ENCODE measurements at places on chromosomes 3 and 15.

GRCh38 chr3:20809356-20809755, 623.4 kb upstream of the SGO1 start:
- no peak for DNase-seq

DNA sequence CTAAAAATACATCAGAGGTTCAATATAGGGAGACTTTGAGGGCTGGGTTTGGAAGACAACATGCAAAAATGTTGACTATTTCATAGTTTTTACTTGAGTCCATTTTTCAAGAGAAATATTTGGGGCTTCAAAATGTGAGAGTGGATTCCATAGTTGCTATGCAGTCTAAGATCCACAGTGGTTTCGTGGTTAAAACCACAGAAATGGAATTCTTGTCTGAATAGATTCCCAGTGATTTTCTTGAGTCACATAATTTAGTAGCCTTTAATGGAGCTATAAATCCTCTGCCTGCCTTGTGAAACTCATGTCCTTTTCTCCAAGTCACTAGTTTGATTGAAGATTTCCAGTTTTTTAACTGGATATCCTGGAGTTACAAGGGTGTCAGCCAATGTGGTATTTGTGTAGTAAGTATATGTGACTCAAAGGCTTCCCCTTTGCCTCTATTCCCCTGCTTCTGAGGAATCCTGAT, 94.7 kb upstream of the RBMS3 start:
- DNase-seq, result no peak

DNA sequence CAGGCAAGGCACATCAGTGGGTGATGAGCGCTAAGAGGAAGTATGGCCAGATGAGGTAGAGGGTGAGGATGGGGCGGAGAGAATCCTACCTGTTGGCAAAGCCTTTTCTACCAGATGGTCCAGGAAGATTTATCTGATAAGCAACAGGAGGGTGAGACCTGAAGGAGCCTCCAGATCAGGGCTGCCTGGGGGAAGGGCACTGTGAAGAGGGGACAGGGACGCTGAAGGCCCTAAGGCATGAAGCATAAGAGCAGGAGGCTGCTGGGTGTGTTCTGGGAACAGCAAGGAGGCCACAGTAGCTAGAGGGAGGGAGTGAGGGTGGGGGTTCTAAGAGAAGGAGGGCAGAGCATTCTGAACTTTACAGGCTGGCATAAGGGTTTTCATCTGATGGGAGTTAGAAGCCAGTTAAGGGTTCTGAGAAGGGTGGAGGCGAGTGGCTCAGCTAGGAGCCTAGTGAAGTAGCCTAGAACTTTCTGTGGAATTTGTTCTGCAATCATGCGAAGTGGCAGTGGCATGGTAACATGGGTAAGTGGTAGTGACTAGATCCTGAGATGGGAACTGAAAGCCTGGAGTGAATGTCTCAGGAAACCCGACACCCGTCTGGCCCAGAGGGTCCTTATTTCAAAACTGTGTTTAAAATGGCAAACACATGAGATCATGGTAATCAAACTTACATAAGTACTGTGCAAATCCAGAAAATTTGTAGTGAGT, 29.9 kb downstream of the CGNL1 start:
- DNase-seq, result no peak

DNA sequence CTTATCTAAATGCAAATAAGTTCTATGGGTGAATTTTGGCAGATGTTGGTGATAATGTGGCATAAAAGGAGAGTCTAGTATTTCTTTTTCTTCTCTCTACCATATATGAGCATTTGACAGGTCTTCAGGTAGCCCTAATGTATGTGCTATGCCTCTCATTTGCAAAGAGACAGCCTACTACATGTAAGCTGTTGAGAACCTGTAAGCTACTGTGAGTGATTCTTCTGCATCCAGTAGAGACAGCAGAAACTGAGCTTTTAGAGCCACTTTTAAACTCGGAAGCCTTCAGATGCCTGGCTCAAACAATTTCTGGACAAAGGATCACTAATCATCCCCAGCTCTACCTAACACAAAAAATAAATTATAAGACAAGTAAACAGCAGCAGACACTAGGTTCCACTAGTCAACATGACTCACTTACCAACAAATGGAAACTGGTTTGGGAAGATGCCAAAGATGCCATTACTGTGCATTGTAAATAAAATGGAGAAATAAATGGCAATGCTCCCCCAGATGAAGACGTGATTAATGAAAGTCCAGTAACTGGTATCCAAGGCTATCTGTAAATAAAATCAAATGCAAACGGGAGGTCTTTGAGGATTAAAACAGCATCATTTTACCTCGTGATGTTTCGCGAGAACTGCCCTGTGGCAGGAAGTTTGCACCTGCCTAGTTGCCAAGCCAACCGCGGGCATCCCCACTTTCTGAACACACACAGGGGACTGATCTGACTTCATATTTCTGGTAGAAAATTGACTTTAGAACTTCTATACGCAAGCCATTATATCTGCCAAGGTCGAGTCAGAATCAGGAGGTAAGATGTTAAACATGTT, 245.3 kb downstream of the DTWD1 start:
- no peak for DNase-seq

DNA sequence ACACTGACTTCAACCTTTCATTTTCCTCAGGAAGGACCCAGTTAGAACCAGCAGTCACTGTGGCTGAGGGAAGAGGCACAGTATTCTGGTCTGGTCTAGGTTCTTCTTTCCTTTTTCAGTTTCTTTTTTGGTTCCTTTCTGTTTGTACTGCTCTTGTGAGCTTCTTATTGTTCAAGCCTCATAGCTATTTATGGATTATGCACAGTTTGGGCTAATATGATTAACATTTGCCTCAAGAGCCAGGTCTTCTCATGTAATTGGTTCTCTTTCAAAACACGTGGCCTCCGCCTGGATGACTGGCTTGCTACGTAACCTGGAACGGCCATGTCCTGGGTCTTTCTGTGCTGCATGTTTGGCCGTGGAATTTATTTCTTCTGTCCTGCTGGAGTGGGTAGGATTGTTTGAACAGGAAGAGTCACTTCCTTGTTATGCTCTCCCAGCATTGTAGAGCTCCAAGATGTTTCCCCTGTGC, 43.3 kb downstream of the RBMS3 start:
- DNase-seq, result no peak

DNA sequence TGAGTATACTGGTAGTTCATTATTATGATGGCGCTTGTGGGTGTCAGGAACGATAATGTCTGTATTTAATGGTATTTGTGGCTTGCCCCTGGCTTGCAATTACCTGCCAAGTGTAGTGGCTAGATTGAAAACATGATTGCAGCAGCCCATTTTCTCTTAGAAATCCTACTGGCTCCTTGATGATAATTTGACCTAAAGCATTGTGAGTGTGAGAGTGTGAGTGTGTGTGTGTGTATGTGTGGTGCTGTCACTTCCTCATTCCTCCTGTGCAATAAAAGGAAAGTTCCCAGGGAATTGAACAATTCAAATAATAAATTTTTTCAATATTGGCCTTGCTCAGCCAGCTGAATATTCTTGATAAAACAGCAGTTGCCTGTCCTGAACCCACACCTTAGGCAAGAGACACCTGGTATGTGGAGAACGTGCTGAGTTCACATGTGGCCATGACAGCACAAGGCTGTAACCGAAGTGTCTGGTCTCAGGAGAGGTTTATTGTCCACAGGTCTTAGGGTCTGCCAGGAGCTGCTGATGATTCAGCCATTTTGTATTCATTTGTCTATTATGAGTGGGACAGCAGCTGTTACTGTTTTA, 193.3 kb downstream of the CD47 start:
- DNase-seq, result no peak

DNA sequence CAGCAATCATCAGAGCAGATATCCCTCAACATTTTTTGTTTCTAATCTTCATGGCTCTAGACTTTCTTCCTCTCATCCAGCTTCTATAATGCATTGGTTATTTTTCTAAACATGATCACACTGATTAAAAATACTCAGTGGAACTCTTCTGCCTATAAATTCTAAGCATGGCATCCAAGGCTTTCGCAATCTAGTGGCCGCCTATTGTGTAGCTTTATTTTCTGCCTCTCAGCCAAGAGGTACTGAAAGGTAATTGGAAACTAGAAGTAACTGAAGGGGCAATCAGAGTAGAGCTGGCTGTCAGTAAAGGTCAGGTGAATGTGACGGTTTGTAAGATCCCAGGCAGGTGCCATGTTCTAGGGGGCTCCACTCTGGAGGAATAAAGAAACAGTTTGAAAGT, 33.4 kb downstream of the OXSM start:
- no peak for DNase-seq

- no peak for DNase-seq
These were observed 11.3 kb upstream of the RPL39L start for GRCh38 chr3:187150599-187150998.

DNA sequence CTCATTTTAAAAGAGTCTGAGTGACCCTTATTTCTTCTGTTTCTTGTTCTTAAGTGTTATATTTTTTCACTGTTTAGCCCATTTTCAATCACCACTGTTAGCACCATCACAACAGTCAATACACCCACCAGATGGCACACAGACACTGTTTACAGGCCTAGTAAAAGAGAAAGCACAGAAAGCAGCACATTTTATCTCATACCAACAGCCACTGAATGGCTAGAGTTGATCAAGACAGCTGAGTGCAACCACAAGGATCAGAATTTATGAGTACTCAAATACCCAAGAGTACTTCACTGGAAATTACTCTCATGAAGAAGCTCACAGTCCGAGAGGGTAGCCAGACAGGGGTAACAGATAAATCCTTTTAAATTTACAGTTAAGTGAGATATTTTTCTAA, 127.0 kb downstream of the TFDP2 start:
- DNase-seq, result no peak

DNA sequence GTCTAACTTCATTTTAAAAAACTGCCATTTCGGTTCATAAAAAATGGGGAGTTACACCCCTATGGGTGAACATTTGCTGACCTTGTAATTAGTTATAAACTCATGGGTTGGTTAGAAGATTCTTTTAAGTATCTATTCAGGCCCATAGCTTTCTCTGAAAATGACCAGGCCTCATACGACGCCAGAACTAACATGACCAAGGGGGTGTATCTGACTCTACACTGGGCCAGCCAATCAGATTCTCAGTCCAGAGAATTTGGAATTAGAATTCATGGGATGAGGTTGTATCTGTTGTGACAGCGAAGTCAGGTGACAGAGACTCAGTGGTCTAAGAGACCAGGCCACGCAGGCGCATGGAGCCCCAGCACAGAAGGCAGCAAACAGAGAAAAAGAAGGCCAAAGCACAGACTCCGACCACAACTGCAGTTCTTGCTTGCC, 981.4 kb downstream of the FHIT start:
- no peak for DNase-seq

- DNase-seq, result no peak
These were observed 262.8 kb upstream of the TBL1XR1 start for GRCh38 chr3:177460047-177460446.

GRCh38 chr3:162892921-162893793, 1396.5 kb downstream of the OTOL1 start:
- DNase-seq, result no peak
